ENCODE measurements at places on chromosomes 2 and 18.

GRCh38 chr2:233247116-233247515 is 4.4 kb upstream of the ATG16L1 start:
- DNase-seq: no peak

DNA sequence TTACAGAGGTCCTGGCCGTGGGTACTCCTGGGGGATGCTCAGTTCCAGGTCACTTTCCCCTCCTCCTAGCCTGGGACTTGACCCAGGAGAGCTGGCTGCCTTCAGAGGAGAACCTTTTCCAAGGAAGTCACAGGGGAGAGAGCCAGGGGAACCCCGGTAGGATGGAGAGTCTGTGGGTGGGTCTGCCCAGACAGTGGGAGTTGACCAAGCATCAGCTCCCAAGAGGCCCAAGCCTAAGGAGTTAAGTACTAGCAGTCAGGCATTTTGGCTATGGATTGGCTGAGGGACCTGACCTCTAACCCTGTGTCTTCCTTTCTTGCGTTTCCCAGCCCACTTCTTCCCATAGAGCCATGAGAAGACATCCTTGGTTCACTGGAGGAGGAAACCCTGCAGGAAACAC is 48.8 kb upstream of the PLB1 start:
- no peak for DNase-seq

DNA sequence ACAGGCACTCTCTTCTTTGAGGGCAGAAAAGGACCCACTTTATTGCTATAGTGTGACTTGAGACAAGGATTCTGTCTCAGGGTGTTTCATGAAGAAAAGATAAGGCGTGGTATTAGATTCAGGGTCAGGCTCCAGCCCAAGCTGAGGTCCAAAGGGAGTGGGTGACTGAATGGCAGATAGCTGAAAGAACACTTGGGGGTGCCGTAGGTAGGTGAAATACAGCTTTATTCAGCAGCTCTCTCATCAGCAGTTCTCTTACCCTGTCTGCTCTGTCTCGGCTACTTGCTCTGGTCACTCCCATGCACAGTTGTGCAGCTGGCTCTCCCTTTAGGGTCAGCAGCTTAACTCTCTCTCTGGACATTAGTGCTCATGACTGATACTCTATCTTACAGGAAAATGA is 379.9 kb downstream of the LPIN1 start:
- DNase-seq: no peak

- DNase-seq: no peak
Observed at GRCh38 chr2:172249986-172250385, 147.3 kb upstream of the DLX2 start.
